ENCODE measurements at places on chromosomes 6 and 20.

GRCh38 chr6:167745670-167746389 is 80.9 kb upstream of the AFDN start:
- no peak for DNase-seq

DNA sequence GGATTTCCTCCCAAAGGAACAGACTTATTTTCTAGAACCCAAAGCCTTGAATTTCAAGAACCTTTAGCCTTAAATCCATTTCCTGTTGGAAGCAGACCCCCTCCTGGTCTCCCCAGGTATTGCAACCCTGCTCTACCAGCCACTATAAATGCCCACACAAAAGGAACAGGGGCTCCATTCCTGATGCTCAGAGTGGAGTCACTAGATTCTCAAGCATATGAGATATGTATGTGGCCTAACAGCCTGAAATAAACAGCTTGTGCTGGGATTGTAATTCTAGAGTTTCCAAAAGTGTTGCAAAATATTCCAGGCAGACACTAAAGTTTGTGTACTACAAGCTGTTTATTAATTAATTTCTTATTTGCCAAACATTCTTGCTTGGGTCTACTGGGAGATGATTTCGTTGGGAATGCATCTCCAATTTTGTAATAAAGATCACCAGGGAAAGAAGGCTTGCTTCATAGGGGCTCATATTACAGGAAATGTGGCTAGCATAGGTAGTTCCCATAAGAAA is 44.8 kb downstream of the RIPOR3 start:
- DNase-seq = no peak

DNA sequence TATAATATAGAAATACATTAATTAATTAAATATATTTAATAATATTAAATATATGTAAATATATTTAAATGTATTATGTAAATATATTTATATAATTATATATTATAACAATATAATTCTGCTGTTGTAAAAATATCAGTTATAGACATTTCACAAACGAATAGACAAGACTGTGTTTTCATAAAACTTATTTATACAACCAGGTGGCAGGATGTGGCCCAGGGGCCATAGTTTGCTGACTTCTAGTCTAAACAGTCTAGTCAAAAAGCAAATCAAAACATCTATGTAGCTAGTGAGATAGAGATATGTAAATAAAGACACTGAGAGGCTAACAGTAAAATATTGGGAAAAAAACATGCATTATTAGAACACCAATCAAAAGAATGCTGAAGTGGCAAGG is 136.4 kb downstream of the TBXT start:
- DNase-seq = no peak

- no peak for DNase-seq
These were observed 120.5 kb downstream of the MAP3K7 start for GRCh38 chr6:90466154-90466940.

- DNase-seq = no peak
These were observed 491 bp downstream of the GPSM3 start for GRCh38 chr6:32191696-32192607.

DNA sequence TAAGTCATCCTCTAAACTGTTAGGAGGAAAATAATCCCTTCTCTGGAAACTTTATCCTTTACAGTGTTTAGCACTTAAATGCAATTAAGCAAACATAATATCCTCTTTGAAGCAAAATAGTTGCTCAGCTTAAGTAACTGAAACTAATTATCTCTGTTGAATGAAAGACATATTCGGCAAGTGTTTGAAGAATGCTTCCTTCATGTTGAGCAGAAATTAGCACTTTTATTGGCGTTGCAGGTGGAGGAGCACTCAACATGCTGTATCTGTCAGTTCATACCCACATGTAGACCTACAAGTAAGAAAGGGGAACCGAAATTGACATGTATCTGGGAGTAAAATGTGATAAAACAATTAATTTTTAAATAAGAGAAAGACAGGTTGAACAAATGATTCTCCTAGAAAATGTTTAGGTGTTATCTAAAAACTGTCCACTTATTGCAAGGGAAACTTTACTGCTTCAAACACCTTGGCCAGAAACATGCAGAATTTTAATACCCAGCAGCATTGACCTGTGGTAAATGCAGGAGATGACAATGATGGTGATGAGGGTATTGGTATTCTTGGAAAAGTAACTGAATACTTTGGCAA is 987.0 kb upstream of the MAP3K7 start:
- no peak for DNase-seq

- DNase-seq = no peak
These were observed 154.0 kb downstream of the TRIM27 start for GRCh38 chr6:28769626-28770402.

GRCh38 chr6:105336986-105337385 is 65.9 kb downstream of the PREP start:
- no peak for DNase-seq

GRCh38 chr20:44457016-44457415 is 18.7 kb upstream of the TTPAL start:
- DNase-seq = no peak

DNA sequence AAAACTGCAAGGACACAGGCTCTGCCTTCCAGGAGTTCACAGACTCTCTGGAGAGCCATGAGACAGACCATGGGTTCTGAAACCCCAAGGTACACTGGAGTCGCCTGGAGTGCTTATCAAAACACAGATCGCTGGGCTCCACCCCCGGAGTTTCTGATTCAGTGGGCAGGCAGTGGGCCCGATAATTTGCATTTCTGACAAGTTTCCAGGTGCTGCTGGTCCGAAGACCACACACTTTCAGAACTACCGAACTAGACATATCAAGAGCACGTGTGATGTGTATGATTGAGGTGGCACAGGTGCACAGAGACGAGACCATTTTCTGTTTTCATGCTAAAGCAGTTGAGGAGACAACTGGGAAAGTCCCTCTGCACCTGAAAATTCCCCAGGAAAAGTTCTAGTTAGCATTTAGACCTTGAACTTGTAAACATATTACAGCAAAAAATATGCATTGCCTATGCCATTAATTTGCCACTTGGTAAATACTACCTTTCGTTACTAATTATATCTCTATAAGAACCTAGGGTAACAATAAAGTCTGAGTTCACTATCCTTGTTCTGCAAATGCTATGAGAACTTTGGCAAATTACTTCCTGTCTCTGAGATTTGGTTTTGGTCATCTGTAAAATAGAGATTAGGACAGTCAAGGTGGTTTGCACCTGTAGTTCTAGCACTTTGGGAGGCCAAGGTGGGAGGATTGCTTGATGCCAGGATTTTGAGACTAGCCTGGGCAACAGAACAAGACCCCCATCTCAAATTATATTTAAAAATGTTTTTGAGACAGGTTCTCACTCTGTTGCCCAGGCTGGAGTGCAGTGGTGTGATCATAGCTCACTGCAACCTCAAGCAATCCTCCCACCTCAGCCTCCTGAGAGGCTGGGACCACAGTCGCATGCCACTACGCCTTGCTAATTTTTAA is 14.3 kb upstream of the PIM1 start:
- peak; percentile 74 for DNase-seq

GRCh38 chr6:158232316-158233213 is 64.4 kb downstream of the GTF2H5 start:
- DNase-seq = peak; percentile 80

- DNase-seq = no peak
These were observed 113.3 kb downstream of the SASH1 start for GRCh38 chr6:148455674-148456558.

GRCh38 chr20:45344168-45344860 is 3.9 kb downstream of the SDC4 start:
- no peak for DNase-seq

DNA sequence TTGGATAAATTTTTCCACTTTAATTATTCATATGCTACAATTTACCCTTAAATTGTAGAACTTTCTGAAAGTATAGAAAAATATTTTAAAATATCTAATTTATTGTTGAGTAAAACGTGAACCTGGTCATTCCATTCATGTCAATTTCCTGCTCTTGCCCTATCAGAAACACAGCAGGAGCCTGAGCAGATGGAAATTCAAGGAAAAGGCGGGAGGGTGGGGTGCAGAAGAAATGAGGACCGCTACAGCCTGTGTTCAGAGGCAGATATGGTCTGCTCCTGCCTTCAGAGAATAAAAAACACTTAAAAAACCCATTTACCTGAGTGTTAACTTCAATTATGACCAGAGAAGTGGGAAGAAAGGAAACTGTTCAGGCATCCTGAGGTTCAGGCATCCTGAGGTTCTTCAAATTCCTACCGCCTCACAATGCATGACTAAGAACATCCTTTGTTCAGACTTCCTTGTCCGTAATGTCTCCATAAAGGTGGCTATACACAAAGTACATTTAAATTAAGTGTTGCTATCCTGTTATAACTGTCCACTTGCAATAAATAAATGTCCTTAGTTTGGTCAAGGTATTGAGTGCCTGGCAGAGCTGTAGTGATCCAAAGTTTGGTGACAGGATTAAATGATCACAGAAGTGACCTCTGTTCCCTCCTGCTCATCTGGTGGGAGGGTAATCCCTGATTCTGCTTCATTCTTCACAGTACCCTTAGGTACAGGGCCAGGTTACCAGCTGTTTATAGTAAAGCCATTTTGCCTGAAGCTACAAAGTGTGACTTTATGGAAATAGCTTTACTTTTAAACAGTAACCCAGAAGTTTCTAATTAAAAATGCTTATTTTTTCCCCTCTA is 109.1 kb downstream of the MAN1A1 start:
- DNase-seq = no peak

- DNase-seq = no peak
These were observed 154.1 kb upstream of the MYLIP start for GRCh38 chr6:15974817-15975216.

- DNase-seq = no peak
These were observed 572.8 kb upstream of the BTBD3 start for GRCh38 chr20:11344939-11345338.

GRCh38 chr6:170416959-170417606 is 110.5 kb downstream of the FAM120B start:
- DNase-seq = no peak

- DNase-seq = no peak
These were observed 172.8 kb upstream of the SNX9 start for GRCh38 chr6:157650261-157650640.

GRCh38 chr20:24949756-24950127 is 673 bp downstream of the CST7 start:
- peak; percentile 76 for DNase-seq

DNA sequence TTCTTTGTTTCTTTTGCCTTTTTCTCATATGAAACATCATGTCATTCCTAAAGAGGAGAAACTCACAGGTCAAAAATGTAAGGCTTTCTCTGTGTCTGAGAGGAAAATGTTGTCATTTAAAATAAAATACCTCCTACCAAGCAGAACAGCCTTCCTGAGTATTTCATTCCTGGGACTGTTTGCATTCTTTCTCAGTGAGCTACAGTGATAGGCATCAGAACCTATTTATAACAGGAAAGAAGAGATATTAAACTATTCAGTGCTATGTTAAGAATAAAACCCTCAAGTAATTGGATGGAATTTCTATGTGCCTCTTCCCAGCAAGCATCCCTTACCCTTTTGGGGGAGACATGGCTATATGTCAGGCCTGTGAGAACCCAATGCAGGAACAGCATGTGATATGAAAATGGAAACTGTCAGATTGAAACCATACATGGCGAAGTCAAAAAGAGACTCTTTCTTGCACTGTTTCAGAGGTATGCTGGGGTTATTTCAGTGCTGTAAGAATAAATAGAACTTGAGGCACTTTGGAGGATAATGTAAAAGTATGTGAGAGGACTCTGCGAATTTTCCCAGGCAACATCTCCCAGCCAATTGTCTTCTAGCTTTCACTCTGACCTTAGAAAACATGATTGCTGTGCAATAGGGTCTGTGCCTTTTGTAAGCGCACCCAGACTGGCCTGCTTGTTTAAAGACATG is 133.8 kb upstream of the CCN2 start:
- DNase-seq = no peak

GRCh38 chr6:157861814-157862213 is 38.8 kb downstream of the SNX9 start:
- DNase-seq = no peak

DNA sequence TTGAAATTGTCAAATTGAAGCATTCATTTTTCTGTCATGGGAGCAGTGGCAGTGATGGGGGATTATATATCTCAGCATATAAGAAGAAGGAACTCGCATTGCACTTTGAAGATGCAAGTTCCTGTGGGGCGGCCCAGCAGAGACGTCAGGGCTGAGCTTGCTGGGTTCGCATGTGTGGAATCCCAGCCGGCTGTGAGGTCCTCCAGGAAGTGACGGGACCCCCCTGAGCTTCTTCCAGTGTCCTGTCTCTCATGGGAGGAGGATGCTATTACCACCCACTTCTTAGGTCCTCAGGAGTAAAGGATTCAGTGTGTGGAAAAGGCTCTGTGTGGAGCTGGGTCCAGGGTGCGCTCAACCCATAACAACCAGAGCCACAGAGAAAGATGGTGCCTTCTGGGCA is 201.2 kb downstream of the CDH4 start:
- DNase-seq = no peak

DNA sequence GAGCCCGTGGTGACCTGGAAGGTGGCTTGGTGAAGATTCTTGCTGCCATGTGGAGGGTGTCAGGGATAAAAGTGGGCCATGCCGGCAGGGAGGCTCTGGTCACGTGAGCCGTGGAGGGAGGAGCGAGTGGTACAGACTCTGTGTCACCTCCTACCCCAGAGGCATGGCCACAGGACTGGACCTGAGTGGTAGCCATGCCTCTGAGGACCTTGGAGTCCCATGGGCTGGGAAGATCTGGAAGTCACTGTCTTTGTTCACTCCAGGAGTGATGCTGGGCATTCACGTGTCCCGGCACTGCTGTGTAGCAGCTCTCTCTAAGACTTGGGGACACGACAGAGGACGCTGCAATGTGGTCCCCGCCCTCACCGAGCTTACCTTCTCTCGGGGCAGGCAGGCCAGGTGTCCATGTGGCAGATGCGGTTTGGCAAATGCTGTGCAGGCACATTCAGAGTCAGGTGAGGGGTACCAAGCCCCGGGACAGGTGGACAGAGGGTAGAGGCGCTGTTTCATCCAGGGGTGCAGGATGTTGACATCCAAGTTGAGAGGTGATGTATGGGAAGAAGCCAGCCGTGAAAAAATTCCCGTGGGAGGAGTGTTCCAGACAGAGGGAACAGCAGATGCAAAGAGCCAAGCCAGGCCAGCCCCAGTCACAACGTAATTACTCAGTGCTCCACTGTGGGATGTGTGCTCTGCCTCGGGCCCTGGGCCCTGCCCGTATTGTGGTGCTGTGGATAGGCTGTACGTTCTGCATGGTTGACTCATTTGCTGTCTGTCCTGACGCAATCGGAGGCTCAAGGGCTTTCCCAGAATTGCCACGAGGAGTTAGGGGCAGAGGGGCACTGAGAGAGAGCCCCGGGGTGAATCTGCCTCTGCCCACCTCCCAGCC is 307.8 kb downstream of the TAF4 start:
- DNase-seq = no peak

- DNase-seq = no peak
These were observed 18.9 kb upstream of the DSN1 start for GRCh38 chr20:36792422-36792821.

GRCh38 chr6:122432816-122433215 is 33.4 kb downstream of the HSF2 start:
- DNase-seq = no peak

GRCh38 chr20:6940876-6941275 is 173.4 kb downstream of the BMP2 start:
- DNase-seq = no peak

- DNase-seq = no peak
These were observed 56.4 kb upstream of the DUSP22 start for GRCh38 chr6:235763-236360.

- DNase-seq = no peak
These were observed 86.7 kb downstream of the TNFAIP3 start for GRCh38 chr6:137953761-137954160.

All from stimulated activated effector memory CD8-positive, alpha-beta T cell treated with anti-CD3 and anti-CD28 coated beads, Interleukin-12 subunit alpha, Interleukin-12 subunit beta, amount 100 ng/mL, for 72 hours (primary cell).